ENCODE measurements at places on chromosomes 3 and 15. TPM values are rescaled to one million over a fixed set of nuclear protein-coding genes. Genes with fewer than 3 reads are reported as not detected.

GRCh38 chr3:152595975-152596821 lies 238.7 kb upstream of the P2RY1 start:
- H3K36me3 ChIP-seq, result no peaks in the 10 kb centered on the region
- H3K27ac ChIP-seq, result no peak overlapping the region
- no peaks in the 10 kb centered on the region for H3K27me3 ChIP-seq
- DNase-seq, result peak; percentile 61
- no peak overlapping the region for H3K4me3 ChIP-seq

DNA sequence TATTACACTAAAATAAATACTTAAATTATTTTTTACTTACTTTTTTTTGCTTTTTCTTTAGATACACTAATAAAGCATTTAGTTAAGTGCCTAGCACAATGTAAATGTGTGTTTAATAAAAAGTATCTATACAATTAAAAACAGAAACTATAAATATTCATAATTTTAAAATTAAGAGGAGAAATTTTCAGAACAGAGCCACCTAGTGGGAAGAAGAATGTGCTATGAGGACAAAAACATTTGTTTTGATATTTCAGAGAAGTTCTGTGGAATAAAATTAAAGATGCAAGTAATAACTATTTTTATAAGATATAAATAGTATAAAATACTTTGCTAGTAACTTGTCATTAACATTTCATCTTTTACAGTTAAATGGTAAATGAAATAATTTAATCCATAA lies 33.6 kb upstream of the PLSCR5 start:
- no peak for DNase-seq
- no peaks in the 10 kb centered on the region for H3K4me1 ChIP-seq
- H3K27me3 ChIP-seq, result peaks cover 1% of the 10 kb centered on the region
- H3K27ac ChIP-seq, result no peak overlapping the region

DNA sequence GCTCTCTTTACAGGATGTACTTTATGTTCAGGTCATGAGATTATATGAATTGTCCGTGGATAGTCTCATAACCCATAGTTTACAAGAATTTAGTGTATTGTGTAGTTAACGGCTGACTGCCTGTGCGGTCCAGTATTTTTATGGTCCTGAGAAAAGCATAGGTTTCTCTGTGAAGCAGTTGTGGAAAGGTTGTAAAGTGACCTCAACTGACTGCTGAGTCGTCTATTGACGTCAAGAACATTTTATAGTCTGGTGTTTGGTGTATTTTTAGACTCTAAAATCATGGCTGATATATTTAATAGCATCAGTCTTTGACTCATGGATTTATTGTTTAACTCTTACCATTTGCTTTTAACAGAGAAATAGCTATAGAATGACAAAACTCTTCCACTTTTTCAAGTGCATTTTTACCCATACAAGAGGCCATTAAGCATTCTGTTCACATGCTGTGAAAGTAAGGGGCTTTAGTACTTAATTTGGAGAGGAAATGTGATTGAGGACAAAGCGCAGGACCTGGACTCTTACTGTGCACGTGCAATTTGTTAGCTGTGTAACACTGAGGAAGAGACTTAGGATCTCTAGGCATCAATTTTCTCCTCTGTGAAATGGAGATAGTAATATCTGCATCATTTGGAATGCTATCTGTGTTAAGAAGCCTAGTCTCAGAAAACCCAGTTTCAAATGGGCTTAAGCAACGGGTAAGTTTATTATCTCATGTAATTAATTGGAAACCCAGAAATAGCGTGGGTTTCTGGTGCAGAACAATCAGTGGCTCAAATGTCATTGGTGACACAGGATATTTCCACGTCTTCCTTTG lies 240.8 kb downstream of the NFKBIZ start:
- no peak overlapping the region for H3K27ac ChIP-seq
- peaks cover 7% of the 10 kb centered on the region for H3K4me1 ChIP-seq
- H3K36me3 ChIP-seq, result no peaks in the 10 kb centered on the region
- peak; percentile 23 for DNase-seq

The IMPDH2 gene
- 476 TPM for total RNA-seq

The CACNA2D3 gene
- 1.5 TPM for total RNA-seq

- no peak overlapping the region for H3K27ac ChIP-seq
- H3K4me3 ChIP-seq, result no peak overlapping the region
- H3K4me1 ChIP-seq, result no peaks in the 10 kb centered on the region
- no peak for DNase-seq
Observed at GRCh38 chr3:171660188-171660587, 150.1 kb downstream of the PLD1 start.

The CDCP1 gene
- total RNA-seq, result 180 TPM

The CHRNB4 gene
- not detected for total RNA-seq

The CMSS1 gene
- total RNA-seq, result 117 TPM

- peaks cover 32% of the 10 kb centered on the region for H3K27me3 ChIP-seq
- no peaks in the 10 kb centered on the region for H3K36me3 ChIP-seq
- H3K27ac ChIP-seq, result no peak overlapping the region
- DNase-seq, result no peak
- H3K4me3 ChIP-seq, result no peak overlapping the region
Observed at GRCh38 chr15:70141376-70142071, 43.8 kb upstream of the TLE3 start.

DNA sequence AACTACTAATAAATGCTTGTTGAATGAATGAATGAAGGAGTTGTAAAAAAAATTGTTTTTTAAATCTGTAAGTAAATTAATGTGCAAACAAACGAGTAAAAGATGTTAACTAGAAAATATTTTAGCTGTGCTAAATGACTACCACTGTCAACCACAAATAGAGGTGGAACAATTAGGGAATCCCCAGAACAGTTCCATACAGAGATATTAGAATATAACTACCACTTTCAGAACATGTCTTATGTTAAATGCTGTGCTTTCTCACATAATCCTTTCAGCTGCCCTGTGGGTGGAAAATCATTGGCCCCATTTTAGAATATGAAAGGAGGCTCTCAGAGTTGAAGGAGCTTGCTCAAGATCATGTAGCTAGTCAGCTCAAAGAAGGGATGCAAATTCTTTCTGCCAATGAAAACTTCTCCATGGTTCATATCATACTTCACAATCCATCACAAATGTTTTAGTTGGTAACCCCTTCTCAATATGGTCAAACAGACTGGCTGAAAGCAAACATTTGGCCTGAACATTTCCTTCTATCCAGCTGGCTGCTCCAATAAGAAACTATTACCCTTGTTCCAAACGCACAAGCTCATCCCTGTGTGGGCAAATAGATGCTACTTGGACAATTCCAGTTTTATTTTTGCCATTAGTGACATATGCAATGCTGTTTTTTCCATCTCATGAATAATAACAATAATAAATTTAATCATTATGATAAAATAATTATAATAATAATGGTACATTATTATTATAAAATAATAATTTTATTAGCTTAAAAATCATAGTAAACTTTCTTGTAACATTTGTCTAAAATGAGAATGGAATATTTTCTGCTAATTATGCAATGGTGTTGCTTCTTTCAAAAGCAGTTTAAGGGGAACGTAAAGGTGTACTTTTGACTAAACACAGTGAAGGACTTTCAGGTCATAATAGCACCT lies 290.4 kb upstream of the STT3B start:
- H3K4me3 ChIP-seq, result no peak overlapping the region
- no peak for DNase-seq
- H3K27ac ChIP-seq, result no peak overlapping the region
- H3K27me3 ChIP-seq, result no peaks in the 10 kb centered on the region
- no peaks in the 10 kb centered on the region for H3K36me3 ChIP-seq

GRCh38 chr15:83947156-83947555 lies 288.4 kb upstream of the GOLGA6L4 start:
- no peak overlapping the region for H3K27ac ChIP-seq
- no peaks in the 10 kb centered on the region for H3K36me3 ChIP-seq
- peaks cover 16% of the 10 kb centered on the region for H3K4me1 ChIP-seq
- no peak overlapping the region for H3K4me3 ChIP-seq
- DNase-seq, result no peak

Measured in MCF 10A (cell line).